ENCODE measurements at places on chromosomes 3 and 15.

- no peak for DNase-seq
Observed at GRCh38 chr15:73024168-73024567, 28.1 kb upstream of the NEO1 start.

- no peak for DNase-seq
Observed at GRCh38 chr3:129087138-129087702, 26.6 kb downstream of the GP9 start.

DNA sequence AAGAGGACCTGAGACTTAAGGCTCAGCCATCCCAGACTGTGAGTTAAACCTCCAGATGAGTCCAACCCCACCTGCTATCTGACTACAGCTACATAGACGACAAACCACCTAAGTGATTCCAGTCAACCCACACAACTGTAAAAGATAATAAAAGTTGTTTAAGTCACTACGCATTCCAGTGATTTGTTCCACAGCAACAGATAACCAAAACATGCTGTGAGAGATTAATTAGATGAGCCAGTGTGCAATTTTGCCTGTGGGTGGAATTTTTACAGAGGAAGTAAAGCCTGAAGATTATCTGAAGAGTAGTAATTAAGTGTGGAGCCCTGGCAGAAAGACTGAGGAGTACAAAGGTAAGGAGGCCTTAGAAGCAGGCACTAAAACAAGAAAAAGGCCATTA, 5.4 kb downstream of the BTBD1 start:
- no peak for DNase-seq

GRCh38 chr15:85354948-85355347, 25.5 kb upstream of the AKAP13 start:
- DNase-seq: no peak

DNA sequence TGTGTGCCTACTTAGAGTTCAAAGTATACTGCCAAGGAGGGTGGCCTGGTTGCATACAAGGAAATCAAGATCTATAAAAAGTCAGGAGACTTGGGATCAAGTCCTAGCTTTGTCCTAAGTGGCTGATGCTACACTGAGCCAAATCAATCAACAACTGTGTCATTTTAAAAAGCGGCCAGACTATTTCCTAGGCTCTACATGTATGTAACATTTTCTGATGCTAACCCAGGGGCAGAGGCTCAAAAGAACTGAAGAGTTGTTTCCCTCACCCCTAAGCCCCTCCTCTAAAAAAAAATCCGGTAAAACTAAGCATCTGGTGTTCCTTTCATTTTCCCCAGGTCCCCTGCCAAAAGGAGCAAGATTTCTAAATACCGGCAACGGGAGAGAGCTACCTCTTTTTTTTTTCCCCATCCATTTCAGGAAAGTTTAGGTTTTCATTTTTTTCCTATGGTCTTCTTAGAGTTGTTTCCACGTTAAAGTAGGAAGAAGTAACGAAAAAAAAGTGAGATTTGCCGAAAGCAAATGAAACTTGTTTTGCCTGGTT, 18.8 kb upstream of the CHD2 start:
- DNase-seq: no peak

- DNase-seq: no peak
Observed at GRCh38 chr3:74463515-74463914, 150.9 kb downstream of the CNTN3 start.

DNA sequence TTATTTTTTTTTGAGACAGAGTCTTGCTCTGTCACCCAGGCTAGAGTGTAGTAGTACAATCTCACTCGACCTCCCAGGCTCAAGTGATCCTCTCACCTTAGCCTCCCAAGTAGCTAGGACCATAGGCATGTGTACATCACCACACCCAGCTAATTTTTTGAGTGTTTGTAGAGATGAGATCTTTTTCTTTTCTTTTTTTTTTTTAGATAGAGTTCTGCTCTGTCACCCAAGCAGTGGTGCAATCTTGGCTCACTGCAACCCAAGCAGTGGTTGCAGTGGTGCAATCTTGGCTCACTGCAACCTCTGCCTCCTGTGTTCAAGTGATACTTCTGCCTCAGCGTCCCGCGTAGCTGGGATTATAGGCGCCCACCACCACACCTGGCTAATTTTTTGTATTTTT, 5.2 kb downstream of the CEP97 start:
- DNase-seq: no peak

DNA sequence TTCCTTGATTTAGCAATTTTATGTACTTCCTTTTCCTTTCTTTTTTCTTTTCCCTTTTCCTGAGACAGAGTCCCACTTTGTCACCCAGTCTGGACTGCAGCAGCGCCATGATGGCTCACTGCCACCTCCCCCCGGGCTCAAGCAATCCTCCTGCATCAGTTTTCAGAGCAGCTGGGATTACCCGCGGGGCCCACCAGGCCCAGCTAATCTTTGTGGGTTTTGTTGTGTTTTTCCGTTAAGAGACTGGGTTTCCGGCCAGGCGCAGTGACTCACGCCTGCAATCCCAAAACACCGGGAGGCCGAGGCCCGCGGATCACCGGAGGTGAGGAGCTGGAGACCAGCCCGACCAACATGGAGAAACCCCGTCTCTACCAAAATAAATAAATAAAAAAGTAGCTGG, 17.7 kb downstream of the GOLGA8S start:
- no peak for DNase-seq

GRCh38 chr3:123333401-123333800, 115.5 kb downstream of the ADCY5 start:
- DNase-seq: no peak

- no peak for DNase-seq
Observed at GRCh38 chr3:67349551-67350174, 304.7 kb downstream of the SUCLG2 start.

- no peak for DNase-seq
Observed at GRCh38 chr3:189902230-189903186, 218.2 kb downstream of the P3H2 start.

- no peak for DNase-seq
Observed at GRCh38 chr15:66167854-66168253, 85.7 kb downstream of the MEGF11 start.

DNA sequence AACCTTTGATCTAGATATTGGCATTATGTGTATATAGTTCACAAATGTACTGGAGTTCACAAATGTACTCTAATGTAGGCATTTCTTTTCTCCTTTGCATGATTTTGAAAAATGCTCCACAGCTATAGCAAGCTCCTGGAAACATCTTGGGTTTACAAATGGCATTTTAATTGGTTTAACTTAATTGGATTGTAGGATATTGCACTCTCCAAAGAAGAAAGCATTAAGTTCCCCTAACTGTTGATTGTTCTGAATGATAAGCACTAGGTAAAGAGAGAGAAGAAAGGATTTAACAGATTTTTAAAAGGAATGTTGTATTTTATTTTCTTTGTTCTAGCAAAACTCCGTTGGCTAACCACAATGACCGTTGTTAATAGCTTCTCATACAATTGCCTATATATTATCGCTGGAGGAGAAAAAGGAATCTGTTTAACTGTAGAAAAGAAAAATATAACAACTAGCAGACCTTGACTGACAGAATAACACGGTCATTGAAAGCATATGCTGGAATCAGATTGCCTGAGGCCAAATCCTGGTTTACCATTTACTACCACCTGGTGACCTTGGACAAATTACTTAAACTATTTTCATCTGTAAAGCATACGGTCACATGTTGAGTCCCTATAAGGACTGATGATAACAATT, 170.8 kb downstream of the PEX5L start:
- DNase-seq: no peak

DNA sequence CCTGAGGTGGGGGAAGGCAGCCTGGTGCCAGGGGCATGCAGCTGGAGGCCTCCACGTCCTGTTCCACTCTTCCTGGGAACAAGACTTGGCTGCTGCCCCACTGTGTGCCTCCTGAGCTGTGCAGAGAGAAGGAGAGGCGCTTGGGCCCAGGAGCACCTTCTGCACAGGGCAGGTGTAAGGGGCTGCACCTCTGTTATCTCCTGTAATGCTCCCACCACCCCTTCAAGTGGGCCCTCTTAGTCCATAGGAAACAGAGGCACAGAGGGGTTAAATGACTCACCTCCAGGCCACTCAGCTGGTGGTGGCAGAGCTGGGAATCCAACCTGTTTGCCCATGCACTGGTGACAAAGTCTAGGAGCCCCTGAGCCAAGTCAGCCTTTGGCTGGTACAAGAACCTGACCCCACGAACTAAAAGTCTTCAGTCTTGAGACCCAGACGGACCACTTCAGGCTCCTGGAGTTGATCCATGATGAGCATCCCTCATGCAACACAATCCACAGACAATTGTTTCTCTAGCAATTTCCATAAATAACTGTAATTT, 93.2 kb downstream of the IQSEC1 start:
- no peak for DNase-seq

DNA sequence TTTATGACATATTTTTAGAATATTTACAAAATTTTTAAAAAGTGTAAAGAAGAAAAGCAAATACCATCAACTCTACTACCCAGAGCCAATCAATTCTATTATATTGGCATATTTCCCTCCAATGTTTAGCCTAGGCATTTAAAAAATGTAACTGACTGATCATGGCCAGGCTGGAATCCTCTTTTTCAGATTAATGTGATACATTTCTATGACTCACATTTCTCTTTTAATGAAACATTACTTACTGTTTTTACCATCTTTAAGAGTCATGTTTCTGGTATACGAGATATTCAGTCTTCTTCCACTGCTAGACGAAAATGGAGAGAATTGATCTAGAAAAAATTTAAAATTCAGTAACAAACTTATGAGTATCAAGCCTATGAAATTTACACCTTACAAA, 53.4 kb upstream of the DCUN1D1 start:
- no peak for DNase-seq

DNA sequence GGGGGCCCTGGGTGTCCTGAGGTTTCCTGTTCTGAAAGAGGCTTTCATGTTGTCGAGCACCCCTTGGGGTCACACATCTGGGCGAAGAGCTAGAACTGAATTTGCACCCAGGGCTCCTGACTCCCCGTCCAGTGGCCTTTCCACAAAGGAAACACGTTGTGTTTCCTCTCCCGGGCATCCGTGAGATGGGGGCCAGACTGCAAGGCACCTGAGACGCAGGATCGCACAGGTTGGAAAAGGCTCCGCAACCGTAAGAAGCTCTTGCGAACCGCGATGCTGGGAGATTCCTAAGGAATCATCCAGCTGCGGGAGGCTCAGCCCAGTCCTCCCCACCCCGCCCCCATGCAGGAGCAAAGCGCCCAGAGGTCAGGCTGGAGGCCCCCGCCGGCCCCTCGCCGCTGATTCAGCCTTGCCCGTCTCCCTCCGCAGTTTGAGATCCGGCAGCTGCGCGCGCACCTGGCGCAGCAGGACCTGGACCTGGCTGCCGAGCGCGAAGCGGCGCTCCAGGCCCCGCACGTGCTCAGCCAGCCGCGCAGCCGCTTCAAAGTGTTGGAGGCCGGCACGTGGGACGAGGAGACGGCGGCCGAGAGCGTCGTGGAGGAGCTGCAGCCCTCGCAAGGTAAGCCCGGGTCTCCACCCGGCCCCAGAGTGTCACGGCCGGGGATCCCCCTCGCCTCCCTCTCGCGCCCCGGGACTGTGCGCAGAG, 119.6 kb downstream of the ETFA start:
- DNase-seq: no peak

DNA sequence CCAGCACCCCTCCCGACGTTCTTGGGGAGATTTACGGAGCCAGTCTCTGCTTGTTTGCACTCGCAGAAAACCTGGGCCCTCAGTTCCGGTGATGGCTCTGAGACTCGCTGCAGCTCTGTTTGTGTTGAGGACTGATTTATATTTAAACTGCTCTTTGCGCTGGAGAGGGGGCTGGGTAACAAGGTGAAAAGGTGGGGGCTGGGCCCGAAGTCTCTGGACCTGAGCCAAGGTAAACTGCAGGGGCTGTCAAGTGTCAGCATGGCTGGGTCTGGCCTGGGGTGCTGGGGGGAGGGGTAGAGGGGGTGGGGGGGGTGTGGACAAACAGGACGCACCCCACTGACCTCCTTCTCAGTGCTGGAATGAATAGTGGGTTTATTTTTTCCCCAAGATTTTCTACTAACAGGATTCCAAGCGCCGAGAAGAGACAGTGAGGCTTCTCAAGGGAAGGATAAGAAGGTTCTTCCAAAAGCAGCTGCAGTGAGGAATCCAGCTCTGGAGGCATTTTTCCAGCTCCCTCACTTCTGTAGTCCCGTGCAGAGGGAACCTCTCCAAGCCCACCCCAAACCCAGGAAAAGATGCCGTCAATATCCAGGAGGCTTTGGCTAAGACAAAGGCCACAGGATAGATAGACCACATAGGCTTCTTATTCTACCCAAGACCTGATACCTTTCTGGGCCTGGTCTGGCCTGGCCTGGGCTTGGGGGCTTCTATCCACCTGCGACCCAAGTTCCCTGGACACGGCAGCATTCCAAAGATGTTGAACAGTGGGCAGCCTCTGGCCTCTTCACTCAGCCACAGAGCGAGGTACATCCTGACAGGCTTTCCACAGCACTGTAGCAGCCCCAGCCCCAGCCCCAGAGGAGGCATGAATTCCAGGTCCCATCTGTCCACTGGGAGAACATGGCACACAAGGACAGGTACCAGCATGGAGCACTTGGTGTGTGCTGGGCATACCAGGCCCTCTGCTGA, 938 bp upstream of the SLCO2A1 start:
- no peak for DNase-seq

DNA sequence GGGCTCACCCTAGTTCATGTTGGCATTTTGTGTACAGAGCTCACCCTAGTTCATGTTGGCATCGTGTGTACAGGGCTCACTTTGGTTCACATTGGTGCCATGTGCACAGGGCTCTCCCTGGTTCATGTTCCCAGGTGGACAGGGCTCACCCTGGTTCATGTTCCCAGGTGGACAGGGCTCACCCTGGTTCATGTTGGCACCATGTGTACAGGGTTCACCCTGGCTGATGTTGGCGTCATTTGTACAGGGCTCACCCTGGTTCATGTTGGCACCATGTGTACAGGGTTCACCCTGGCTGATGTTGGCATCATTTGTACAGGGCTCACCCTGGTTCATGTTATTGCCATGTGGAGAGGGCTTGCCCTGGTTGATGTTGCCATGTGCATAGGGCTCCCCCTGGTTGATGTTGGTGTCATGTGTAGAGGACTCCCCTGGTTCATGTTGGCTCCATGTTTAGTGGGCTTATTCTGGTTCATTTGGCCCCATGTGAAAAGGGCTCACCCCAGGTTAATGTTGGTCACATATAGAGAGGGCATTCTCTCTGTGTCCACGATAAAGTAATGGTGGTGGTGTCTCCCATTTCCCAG, 31.7 kb upstream of the NR2C2 start:
- no peak for DNase-seq

DNA sequence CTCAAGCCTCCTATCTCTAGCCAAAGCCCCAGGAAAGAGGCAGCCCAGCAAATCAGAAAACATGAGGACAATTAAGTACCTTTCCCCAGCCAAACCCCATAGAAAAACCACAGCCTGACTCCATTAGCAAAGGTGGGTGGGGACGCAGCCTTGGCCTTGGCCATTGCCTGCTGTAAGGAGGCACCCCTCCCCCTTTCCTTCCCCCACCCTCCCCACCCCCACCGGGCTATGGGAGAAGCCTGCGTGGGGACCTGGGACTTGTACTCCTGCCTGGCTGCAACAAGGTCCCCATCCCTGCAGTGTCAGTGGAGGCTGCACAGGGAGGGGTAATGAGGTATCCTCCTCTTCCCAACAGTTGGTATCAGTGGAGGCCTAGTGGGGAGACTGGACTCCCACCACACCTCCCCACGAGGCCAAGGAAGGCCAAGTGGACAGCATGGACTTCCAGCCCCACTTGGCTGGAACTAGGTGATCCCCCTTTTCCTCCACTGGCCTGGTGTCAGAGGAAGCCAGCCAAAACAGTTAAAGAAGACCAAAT, 20.5 kb downstream of the PRR23E start:
- DNase-seq: no peak
